ENCODE measurements at places on chromosomes 4 and X.

DNA sequence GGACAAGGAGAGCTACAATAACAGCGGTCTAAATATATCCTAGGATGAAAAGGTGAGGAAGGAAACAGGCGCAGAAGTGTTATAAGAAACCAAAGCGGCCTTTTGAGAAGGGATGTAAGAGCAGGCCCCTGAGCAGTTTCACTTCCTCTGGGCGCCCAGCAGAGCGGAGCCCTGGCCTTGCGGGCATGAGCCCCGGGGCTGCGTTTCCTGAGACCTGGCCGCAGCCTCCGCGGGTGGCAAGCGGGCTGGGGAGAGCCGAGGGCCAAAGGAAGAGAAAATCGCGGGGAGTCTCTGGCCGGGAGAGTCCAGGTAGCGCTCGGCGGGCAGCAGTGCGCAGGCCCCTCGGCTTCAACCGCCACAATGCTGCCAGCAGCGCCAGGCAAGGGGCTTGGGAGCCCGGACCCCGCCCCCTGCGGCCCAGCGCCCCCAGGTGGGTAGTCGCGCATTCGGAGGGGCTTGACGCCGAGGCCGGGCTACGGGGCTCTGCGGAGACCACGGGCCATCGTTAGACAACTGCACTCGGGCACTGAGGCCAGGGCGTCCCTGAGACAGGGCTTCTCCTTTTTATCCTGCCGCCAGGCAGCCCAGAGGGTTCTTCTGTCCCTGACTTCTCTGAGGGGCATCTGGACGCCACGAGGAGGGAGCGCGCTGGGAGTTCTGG, at the start of gene BANK1:
Gene BANK1 (plus strand): TSS at position 210 of the 661 bp plus-strand sequence. CDS start 151 bp downstream, at position 361.
- peak; percentile 34 for DNase-seq

DNA sequence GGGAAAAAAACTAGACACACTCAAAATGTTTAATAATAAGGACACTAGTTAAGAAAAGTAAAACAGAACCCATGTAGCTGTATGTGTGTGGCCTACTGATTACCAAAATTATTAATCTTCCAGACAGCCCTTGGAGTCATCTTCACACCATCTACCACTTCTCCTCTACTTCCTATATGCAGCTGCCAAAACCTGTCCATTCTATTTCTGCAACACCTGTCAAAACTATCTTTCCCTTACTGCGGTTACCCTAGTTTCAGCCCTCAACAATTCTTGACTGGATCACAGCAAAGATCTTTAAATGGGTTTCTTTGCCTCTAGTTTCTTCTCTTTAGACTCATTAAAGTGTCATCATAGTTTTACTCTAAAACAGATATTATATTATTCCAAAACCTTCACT, 72.6 kb downstream of the GPR82 start:
- no peak for DNase-seq

GRCh38 chrX:136353526-136354093, 52.8 kb downstream of the ADGRG4 start:
- no peak for DNase-seq

DNA sequence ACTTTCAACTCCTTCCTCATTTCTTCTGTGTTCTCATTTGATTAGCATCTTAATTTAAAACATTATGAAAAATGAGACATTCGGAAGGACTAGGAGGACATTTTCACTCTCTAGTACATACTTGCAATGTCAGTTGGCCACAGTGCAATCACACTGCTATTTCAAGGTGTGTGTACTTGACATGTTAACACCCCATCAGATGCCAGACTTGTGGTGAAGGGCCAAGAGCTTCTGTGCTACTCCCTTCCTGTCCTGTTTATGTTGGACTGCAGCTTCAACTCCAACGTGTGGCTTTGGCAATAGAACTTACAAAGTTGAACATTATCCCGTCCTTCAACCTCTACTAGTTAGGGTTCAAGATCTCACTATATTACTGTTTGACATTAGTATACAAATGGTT, 221.0 kb downstream of the PALLD start:
- no peak for DNase-seq

- DNase-seq, result peak; percentile 60
Measured at GRCh38 chr4:176436293-176436973, 116.7 kb downstream of the SPCS3 start.

DNA sequence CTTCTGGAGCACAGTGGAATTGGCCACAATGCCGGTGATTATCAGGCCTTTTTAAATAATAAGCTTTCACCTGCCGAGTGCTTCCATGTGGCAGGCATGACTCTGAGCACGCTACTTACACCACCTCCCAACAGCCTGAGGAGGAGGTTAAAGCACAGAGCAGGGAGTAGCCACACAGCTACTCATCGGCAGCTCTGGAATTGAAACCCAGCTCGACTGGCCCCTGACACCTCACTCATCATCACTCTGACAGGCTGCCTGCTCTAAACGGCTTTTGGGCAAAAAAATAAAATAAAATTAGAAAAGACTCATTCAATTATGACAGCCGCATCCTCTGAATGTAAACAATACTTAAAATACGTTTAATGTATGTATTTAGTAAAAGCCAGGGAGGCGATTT, 326.4 kb upstream of the NOCT start:
- DNase-seq, result peak; percentile 29

GRCh38 chr4:68995292-68995691, 43.7 kb upstream of the UGT2A3 start:
- no peak for DNase-seq

- no peak for DNase-seq
Measured at GRCh38 chr4:177987896-177988295, 545.7 kb upstream of the AGA start.

DNA sequence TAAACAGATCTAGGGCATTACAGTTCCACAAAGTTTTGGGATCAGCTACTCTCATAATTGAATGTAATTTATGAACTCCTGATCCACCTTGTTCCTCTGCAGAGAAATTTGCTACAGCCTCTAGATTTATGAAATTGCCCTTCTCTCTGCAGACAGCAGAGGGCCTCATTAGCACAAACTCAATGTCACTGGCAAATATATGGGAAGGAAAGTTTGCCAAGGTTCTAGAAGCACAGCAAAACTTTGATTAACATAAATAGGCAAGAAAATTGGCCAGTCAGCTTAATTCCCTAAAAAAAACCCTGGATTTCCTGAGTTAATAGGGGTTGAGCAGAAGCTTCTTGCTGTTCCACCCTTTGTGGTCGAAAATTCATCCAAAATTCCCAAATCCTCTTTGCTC, 31.5 kb downstream of the PRPS1 start:
- peak; percentile 35 for DNase-seq

DNA sequence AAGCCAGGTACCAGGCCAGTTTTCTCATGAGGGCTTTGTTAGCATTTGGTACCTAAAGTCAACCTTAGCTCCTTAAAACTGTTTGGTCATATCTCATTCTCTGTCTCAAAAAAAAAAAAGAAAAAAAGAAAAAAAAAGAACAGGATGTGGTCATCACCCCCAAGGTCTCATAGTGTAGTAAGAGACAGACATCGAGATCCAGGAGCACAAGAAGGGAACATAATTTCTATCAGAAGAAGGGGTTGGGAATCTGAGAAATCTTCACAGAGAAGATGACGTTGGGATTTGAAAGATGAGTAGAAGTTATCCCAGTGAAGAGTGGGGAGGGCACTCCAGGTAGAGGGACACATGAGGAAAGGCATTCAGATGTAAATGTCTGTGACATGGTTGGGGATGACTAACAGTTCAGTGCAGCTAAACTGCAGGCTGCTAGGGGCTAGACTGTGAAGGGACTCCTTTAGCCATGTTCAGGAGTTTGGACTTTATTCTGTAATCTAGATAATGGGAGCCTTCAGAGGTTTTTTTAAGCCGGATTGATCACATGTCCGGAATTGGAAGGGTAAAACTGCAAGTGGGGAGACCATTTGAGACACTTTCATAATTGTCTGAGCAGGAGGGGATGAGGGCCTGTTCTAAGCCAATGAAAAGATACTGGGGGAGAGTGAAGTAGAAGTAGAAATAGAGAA, 26.9 kb upstream of the GJB1 start:
- DNase-seq, result no peak

DNA sequence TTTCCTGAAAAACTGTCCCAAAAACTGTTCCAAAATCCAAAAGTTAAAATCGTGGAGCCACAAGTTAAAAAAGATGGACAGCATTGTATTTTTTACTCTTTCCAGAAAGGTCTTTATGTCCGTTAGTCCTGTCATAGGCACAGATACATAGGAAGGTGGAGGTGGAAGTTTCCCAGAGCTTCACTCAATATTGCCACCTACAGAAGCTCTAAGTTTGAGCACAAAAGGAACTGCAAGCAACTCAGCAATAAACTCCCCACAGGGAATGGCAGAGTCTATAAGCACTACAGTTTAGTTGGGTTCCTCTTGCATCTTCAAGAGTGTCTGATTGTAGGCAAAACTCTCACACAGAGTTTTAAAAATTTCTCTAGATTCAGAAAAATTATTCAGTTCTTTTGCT, 22.0 kb upstream of the UGT2B4 start:
- DNase-seq, result no peak

DNA sequence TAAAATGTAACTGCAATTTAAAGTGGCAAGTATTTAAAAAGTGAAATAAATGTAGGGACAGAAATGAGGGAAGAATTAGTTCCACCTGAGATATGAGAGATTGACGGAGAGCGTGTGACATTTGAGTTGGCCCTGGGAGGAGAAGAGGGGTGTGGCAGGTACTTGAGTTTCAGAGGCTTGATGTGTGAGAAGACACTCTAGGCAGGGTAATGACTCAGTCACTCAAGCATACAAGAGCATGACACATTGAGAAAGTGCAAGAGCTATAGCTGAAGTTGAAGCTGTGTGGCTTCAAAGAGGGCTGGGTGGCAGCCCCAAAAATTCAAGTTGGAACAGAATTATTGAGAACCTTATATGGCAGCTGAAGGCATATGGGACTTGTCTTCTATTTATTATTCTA, 420.5 kb downstream of the SLITRK2 start:
- no peak for DNase-seq

- no peak for DNase-seq
Measured at GRCh38 chr4:123471655-123472369, 75.2 kb downstream of the SPRY1 start.

- no peak for DNase-seq
Measured at GRCh38 chrX:87571964-87572363, 54.4 kb downstream of the KLHL4 start.

DNA sequence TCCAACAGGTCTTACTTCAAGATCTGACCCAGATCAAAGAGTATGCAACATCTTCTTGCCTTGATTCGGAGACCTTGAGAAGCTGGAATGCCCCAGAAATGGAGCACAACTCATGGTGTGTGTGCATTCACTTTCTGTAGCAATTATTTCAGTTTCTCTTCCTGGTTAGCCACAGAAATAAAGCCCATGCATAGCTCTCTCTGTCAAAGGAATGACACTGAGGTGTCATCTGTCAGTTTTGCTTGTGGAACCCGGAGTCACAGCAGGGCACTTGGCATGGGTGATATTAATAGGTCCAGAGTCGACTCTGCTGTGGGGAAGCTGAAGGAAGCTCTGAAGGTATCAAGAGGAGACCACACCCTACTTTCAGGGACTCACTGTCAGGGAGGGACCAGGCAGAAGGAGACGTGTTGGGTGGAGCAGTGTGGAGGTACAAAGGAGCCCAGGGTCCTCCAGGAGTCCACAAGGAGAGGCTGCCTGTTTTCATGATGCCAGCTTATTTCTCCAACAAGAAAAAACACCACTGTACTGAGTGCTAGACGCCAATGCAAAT, 10.7 kb downstream of the CLNK start:
- DNase-seq, result no peak

DNA sequence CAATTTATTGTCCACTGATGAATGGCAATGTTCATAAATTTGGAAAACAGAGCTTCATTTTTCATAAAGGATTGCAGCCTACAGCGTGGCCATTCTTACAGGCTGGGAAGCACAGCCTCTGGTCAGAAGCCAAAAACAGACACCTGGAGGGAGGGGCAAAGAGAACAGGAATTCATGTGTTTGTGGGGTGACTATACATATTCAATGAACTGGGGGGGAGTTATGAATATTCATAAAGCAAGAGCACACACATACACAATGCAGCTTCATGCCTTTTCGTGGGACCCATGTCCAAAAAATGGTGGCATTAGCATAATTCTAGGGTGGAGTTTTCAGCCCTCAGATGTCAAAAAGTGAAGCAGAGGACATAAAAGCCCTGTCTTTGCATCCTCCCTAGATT, 173.3 kb downstream of the VEGFC start:
- DNase-seq, result no peak

DNA sequence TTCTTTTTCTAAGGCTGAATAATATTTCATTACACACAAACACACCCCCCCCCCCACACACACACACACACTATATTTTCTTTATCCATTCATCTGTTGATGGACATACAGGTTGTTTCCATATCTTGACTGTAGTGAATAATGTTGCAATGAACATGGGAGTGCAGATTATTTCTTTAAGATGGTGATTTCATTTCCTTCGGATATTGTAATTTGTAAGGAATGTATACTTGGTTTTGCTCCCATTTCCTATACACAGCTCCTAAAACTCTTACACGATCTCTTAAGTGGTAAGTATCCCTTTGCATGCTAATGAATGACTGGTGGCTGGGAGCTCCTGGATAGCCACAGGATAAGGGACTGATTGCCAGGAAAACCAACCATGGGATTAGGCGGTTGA, 14.7 kb upstream of the RBMXL3 start:
- DNase-seq, result no peak

DNA sequence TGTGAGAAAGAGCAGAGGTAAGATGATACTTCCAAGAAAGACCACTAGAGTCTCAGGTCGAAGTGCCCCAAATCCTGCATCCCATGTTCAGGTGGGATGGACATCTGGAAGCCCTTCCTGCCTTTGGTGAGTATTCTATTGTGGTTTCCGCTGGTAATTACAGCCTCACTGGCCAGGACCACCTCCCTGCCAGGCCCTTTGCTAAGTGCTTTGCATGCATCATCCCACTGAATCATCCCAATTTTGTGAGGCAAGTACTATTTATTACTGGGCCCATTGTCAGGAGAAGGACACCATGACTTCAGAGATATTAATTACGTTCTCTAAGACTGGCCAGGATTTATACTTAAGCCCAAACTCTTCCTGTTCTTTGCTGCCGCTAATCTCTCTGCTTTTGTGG, 10.7 kb upstream of the PASD1 start:
- no peak for DNase-seq

- DNase-seq, result peak; percentile 2
Measured at GRCh38 chr4:114980932-114981708, 132.3 kb downstream of the NDST4 start.

- peak; percentile 19 for DNase-seq
Measured at GRCh38 chrX:75746891-75747639, 38.0 kb downstream of the MAGEE2 start.

DNA sequence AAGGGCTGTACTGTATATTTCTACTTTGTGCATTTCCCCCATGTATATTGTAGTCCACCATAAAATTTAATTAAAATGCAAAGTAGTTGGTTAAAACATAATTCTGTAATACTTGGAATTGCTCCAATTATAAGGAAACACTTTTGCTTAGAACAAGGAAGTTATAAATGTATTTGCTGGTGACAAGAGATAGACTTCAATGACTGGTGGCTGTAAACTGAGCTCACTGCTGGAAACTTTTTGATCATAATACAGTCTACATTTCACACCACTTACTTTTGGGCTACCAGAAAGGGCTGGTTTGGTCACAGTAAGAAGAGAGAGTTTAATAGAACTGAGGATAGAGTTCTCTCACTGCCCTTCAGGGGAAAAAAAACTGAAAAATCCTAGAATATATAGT, 32.7 kb downstream of the DCAF8L2 start:
- DNase-seq, result no peak

- no peak for DNase-seq
Measured at GRCh38 chrX:31633349-31633748, 561.5 kb upstream of the FTHL17 start.
